Left hindlimb (tissue), 1 donor: ENCODE measurements at places on chromosomes 7 and 10.

GRCh38 chr7:7566651-7567611 lies at the start of gene MIOS:
TSS of gene MIOS (plus strand) at chr7:7566884. CDS start at chr7:7572476, 5,592 bp downstream.
- peak; percentile 90 for DNase-seq

GRCh38 chr10:71236286-71236685 lies 23.9 kb downstream of the UNC5B start:
- peak; percentile 72 for DNase-seq

DNA sequence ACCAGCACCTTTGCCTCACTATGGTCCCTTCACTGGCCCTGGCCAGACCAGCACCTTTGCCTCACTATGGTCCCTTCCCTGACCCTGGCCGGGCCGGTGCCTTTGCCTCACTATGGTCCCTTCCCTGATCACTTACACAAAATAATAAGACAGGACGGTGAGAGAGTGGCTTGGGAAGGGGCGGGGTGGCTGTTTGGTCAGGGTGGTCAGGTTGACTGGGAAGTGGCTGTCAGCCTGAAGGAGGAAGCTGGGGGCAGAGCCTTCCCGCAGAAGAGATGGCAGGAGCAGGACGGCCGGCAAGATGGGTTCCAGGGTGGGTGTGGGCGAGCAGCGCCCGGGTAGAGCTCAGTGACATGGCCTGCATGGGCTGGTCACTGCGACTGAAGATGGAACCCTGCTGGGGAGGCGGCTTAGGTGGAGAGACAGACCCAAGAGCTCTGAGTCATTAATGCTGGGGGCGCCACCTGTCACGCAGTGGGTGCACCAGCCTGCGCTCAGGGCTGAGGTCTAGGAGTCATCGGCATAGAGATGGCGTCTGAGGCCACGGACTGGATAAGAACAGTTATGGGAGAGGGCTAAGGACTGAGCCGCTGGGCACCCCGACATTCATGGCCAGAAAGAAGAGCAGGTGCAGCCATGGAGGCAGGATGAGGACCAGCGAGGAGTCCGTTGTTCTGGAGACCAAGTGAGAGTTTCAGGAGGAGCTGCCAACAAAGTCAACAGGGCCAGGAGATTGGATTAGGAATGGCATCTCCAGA lies 91.8 kb downstream of the CHST15 start:
- peak; percentile 30 for DNase-seq

DNA sequence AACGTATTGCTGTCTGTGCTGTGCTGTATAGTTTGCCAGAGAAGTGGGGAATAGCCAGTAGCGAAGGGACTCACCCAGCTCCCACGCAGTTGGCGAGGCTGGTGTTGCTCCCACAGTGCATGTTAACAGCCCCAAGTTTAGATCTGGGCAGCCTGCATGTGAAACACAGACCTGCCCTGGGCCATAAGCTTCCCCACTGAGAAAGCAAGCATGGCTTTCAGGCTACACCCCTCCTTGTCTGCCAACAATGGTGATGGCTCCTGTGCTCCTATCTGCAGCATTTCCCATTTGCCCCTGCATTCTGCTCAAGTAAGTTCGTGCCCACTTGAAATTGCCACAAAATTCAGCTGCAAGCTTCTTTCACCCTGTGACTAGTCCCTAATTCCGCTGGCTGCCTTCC lies 57.5 kb downstream of the IPMK start:
- DNase-seq, result no peak

DNA sequence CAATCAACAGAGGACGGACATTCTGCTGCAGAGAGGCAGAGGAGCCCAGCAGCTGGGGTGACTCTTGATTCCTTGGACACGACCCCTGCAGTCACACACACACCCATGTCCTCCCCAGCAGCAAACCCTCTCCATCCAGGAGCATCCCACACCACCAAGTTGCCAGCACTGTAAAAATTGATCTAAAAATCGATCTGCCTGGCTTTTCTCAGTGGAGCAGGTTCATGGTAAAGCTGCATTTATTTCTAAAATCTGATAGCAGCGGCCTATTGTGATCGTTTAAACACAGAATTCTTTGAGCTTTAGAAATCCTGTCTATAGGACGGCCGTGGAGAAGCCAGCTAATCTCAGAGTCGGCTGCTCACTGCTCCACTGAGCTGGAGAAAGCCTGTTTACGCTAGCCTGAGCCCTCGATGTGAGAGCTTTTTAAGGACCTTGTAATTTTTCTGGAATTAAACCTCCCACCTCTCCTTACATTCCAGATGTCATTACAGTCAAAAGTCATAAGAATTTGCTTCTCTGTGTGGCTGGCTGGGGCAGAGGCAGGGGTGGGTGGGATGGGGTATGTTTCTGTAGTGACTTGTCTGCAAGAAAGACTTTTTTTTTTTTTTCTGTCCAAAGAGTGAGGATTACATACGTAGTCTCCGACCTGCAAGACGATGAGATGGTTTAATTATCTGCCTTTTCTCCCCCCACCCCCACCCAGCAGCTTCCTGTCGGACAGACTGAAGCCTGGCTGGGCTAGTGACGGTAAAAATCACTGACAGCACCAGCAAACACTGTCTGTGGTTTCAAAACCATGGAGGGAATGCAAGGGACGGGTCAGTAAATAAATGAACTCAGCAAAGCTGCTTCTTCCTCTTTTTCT lies 31.6 kb downstream of the TRIM8 start:
- peak; percentile 68 for DNase-seq

DNA sequence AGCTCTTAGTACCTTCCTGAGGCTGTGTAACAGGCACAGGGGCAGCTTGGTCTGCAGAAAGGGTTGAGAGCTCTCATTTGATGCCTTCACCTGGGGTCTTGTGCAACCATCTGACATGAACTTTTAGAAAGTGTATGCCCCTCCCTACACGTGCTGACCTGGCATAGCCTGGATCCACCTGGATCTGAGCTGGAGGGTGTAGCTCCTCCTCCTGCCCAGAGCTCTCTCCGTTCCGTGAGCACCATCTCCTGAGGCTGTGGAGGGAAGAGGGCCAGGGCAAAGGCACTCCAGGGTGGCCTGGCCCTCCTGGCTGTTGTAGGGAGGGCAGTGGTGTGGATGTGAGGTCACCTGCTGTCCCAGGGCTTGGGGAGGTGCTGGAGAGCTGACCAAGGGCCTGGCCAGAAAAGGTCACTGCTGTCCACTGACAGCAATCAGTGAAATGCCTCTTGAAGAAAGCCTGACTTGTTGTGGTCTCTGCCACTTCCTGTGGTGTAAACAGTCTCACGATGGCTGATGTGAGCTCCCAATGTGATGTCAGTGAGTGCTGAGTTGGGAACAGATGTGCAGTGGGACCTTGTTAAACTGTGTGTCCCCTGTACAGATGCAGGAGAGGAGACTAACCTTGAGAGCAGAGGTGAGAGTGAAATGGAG lies 23.0 kb downstream of the AMZ1 start:
- DNase-seq, result no peak

DNA sequence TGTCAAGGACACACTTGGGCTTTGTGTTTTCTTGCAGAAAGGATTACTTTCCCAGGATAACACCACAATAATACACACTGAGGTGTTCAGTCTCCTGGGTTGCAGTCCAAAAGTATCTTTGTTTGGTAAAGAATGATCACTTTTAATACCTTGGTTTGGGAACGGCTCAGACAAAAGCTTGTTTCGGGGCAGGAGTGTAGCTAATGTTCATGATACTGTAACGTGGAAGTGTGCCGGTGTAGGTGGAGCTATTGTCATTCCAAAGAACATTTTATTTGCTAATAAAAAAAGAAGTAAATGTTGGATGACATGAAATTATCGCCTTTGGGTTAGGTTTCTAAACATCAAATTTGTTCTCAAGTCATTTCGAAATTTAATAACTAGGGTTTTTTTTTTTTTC lies 1.2 kb downstream of the EIF4H start:
- DNase-seq, result no peak

- DNase-seq, result no peak
Observed at GRCh38 chr10:130515670-130516069, 379.5 kb downstream of the GLRX3 start.

GRCh38 chr7:6379886-6380285 lies 67.9 kb downstream of the DAGLB start:
- no peak for DNase-seq

DNA sequence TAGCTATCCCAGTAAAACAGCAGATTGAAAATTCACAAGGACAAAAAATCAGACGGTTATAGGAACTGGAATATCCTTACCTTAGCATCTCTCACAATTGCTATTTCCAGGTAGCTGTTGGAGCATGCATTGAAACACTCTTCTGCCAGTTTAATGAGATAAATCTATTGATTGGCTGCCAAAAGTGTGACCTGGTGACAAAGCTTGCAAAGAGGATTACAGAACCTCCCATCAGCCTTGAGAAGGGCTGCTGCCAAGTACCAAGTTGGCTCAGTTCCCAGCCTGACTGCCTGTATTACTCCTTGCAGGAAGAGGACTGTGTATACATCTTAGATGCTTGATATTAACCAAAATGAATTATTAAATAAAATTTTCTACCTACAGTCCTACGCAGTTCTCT lies 5.1 kb downstream of the PRLHR start:
- no peak for DNase-seq

DNA sequence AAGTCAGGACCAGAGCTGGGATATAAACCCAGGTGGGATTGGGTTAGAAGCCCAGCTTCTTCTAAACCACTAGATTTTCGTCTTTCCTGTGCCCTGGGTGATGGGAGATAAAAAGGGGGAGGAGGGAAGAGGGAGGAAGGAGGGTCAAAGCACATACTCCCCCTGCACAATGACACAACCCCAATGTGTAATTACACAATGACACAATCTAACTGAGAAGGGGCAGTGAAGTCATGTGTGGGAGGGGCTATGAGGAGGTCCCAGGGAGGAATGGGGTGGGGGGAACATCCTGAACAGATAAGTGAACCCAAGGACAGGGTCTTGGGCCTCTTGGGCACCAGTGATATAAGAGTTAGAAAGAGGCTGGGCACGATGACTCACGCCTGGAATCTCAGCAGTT lies 44.5 kb downstream of the TECTB start:
- DNase-seq, result no peak

DNA sequence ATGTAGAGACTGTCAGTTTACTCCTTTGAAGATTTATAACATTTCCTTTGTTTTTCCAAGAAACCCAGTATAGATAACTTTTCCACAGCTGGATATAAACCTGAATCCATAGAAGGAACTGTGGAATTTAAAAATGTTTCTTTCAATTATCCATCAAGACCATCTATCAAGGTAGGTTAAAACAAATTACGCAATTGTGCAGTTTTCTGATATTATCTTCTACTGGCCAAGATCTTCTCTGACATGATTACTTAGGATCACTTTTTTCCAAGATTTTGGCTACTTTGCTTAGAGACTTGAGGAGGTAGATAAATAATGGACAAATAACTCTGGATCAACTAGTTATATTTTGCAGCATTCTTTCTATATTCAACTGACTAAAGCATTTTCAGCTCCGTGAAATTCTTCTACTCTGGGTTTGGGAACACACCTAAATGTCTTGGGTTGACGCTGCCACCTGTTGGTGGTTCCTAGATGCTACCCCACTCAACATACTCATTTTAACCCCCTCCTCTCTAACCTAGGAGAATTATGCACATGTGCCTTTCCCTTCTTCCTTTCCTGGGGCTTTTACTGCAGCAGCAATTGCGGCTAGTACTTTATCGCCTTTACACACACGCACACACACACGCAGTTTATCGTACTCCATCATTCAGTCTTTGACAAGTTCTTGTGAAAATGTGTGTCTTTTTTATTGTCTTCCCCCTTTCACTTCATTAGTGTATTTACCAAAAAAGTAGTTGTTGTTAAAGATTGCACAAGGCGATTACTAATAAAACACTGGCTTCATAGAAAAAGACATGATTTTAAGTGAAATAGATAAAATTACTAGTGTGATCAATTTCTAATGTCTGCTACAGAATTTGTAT lies 32.7 kb downstream of the ABCB5 start:
- peak; percentile 33 for DNase-seq

GRCh38 chr7:50564171-50564570 lies 1.0 kb downstream of the DDC start:
- DNase-seq, result no peak

GRCh38 chr10:113970641-113971040 lies 73.0 kb upstream of the ADRB1 start:
- DNase-seq, result no peak

DNA sequence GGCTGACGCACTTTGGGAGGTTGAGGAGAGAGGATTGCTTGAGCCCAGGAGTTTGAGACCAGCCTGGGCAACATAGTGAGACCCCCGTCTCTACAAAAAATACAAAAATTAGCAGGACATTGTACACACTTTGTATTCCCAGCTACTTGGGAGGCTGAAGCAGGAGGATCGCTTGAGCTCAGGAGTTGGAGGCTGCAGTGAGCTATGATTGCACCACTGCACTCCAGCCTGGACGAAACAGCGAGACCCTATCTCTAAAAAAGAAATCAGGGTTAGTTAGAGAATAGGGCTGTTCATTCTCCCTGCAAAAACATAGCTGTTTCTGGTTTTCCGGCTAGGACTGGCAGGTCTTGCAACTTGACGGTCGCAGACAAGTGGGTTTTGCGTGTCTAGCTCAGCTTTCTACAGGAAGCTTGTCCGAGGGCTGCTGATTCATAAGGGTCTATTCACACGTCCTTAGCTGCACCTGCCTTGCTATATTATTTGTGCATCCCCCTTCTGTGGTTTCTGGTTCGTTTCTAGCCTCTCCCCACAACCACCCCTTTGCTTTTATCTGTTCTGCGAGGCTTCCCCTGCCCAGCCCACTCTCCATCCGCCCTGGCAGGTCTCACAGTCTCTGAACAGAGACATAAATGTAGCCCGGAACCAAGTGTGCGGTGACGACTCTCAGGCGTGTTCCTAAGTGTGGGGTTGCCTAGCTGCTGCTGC lies 10.7 kb downstream of the AMZ1 start:
- no peak for DNase-seq

DNA sequence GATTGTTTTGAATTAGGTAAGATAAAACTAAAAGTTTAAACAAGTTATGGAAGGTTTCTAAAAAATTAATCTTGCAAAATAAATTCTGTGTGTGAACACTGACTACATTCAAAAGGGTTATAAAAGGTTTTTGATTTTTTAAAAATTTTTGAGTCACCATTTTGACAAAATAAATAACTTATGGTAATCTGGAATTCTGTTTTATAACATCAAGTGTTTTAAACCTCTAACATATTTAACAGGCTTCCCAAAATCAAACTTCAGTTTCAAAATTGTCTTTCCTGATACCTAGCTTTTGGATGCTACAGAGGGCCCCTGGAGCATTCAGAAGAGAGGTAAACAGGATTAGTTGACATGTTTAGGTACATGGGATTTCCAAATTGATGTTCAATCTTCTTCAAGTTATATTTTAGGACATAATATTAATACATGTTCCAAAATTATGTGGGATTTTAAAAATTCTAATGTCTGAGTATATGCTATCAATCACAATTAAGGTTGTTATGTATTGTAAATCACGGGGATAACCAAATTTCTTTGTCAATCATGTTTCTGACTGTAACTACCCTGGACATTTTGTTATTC lies 8.1 kb upstream of the CPA2 start:
- no peak for DNase-seq

- DNase-seq, result no peak
Observed at GRCh38 chr7:50962281-50962883, 179.7 kb upstream of the GRB10 start.
